ENCODE measurements at places on chromosomes 5 and 9. TPM values are rescaled to one million over a fixed set of nuclear protein-coding genes. Genes with fewer than 3 reads are reported as not detected.

RMRP gene
- 9,709 TPM for total RNA-seq

IFNA13 gene
- not detected for total RNA-seq

GRCh38 chr5:74342948-74343682, 297.4 kb downstream of the ENC1 start:
- no peaks in the 10 kb centered on the region for H3K4me1 ChIP-seq
- DNase-seq, result no peak
- H3K27me3 ChIP-seq, result peaks cover 12% of the 10 kb centered on the region

CATSPER3 gene
- total RNA-seq, result 0.79 TPM

GRCh38 chr5:150766251-150766650, 7.4 kb upstream of the DCTN4 start:
- H3K4me1 ChIP-seq, result peaks cover 5% of the 10 kb centered on the region
- H3K4me3 ChIP-seq, result no peak overlapping the region
- no peak for DNase-seq
- H3K27me3 ChIP-seq, result no peaks in the 10 kb centered on the region

- H3K27ac ChIP-seq, result no peak overlapping the region
- H3K36me3 ChIP-seq, result no peaks in the 10 kb centered on the region
- H3K27me3 ChIP-seq, result peaks cover 44% of the 10 kb centered on the region
- H3K4me1 ChIP-seq, result no peaks in the 10 kb centered on the region
Observed at GRCh38 chr9:1709347-1709746, 305.8 kb upstream of the SMARCA2 start.

DNA sequence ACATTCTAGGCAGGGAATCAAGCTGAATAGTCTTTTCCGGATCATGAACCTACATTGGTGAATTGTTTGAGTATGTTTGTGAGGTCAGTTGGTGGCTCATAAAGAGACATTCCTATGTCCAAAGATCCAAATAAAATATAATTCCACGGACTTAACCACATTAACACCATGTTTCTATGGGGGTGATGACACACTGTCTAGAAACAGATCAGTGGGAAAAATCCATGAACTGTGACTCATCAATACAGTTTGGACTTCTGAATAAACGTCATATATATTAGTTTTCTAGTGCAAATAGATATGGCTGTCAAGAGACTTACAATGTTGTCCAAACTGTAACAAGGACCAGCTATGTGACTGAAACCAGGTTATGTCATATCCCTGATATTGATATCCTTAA, 509.9 kb upstream of the TYRP1 start:
- no peak overlapping the region for H3K4me3 ChIP-seq
- H3K27ac ChIP-seq, result no peak overlapping the region
- peaks cover 2% of the 10 kb centered on the region for H3K36me3 ChIP-seq
- H3K4me1 ChIP-seq, result no peaks in the 10 kb centered on the region
- H3K27me3 ChIP-seq, result no peaks in the 10 kb centered on the region

- H3K4me1 ChIP-seq, result peaks cover 14% of the 10 kb centered on the region
- peaks cover 6% of the 10 kb centered on the region for H3K27me3 ChIP-seq
- no peak for DNase-seq
- no peak overlapping the region for H3K27ac ChIP-seq
- H3K36me3 ChIP-seq, result no peaks in the 10 kb centered on the region
Observed at GRCh38 chr5:133895979-133896845, 72.2 kb downstream of the C5orf15 start.

- no peak overlapping the region for H3K27ac ChIP-seq
- H3K4me3 ChIP-seq, result no peak overlapping the region
- H3K36me3 ChIP-seq, result no peaks in the 10 kb centered on the region
- DNase-seq, result no peak
- H3K4me1 ChIP-seq, result no peaks in the 10 kb centered on the region
Observed at GRCh38 chr5:61912559-61912958, 393.4 kb upstream of the KIF2A start.
